Fibroblast of lung (primary cell): ENCODE measurements at places on chromosomes 13 and 19. TPM values are rescaled to one million over a fixed set of nuclear protein-coding genes. Genes with fewer than 3 reads are reported as not detected.

The MBD3L2 gene
- not detected in 2 replicates for total RNA-seq

The HSD17B14 gene
- 7.7 and 11.1 TPM in 2 replicates for total RNA-seq

The ARRDC5 gene
- total RNA-seq = not detected in 2 replicates

The ZNF699 gene
- 12.3 and 20.5 TPM in 2 replicates for total RNA-seq

The RPS28 gene
- 216 and 254 TPM in 2 replicates for total RNA-seq

GRCh38 chr13:25468325-25469168 is 96.8 kb downstream of the ATP8A2 start:
- DNase-seq = peak; percentile 54

DNA sequence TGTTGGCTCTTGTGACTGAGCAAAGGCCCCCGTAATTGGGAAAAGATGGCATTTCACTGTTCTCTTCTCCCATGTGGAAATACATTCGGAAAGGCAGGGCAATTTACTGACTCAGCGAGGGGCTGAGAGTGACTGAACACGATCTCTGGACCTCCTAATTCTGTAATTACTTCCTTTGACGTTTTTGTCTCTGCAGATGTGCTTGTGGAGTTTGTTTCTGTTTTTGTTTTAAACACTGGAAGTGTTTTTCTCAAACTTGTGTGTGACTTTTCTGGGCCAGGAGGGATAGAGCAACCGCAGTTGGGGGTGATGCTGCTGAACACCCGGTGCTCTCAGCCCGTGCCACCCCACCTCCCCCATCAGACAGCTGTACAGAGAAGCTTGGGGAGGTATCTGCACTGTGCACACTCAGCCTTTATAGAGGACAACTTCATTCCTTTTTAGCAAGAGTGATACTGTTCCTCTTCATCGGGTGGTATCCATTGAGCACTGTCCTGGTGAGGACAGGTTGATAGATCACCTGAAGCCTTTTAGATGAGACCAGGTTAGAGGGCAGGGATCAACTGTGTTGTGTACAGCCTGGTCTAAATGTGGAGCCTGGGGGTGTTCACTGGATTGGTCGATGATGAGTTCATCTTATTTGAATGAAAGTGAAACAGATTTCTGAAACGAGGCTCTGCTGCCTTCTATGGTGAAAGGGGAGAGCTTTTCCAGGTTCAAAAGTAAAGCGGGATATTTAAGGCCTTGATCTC is 117.4 kb downstream of the ESD start:
- peak; percentile 32 for DNase-seq

- no peak for DNase-seq
These were observed 1381.0 kb upstream of the MIR17HG start for GRCh38 chr13:89966524-89966923.

DNA sequence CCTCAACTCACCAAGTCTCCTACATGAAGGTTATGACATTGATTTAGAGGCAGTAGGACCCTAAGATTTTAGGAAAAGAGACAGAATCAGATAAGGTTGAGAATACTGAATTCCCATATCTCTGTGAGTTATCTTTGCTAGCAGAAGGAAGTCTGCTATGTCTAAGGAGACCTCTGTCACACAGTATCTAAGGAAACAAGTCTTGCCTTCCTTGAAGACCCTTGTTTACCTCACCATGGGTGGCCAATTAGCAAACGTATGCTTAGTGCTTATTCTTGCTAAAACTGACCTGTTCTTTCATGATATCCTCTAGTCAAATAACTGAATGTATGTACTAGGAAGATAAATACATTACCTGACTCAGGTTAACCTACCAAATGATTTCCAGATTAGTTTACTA is 855.4 kb upstream of the SLITRK1 start:
- no peak for DNase-seq
